ENCODE measurements at places on chromosomes 5 and 9.

DNA sequence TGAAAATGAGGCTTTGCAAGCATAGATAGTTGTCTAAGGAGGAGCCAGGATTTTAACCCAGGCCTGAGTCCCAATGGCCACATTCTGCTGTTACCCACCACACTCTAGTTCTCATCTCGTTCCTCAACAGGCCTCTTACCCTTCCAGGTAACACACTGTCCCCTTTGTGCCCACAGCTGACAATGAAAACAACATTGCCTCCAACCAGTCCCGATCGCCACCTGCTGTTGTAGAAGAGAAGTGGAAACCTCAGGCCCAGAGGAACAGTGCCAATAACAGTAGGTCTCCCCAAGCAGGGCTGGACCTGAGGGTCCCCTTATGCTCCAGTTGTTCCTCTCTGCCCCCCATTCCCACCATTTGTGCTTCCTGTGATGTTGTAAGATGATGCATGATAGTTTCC is 30.4 kb downstream of the AMBP start:
- no peak for DNase-seq

DNA sequence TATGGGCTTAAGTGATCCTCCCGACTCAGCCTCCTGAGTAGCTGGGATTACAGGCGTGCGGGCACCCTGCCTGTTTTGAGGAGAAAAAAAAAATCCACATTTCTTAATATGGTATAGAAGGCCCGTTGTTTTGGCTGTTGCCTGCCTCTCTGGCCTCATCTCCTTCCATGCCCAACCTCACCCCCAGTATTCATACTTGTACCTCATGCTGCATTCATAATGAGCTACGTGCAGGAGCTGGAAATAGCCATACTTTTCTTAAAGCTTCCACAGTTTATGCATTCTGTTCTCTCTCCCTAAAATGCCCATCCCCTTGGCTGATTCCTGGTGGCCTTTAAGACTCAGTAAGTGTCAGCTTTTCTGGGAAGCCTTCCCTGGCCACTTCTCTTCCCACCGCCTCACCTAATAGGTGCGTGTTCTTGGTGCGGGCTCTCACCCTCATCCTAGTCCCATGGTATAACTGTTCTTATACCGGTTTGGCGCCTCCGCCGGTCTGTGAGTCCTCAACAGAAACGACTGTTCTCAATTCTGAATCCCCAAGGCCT is 2.1 kb upstream of the TPM2 start:
- DNase-seq: no peak

- no peak for DNase-seq
Observed at GRCh38 chr9:131546336-131547084, 1.2 kb downstream of the PRRT1B start.

GRCh38 chr5:107937204-107937603 is 266.5 kb upstream of the EFNA5 start:
- DNase-seq: no peak

GRCh38 chr5:60529001-60529400 is 171.0 kb downstream of the DEPDC1B start:
- no peak for DNase-seq

GRCh38 chr5:139177809-139178588 is 20.2 kb downstream of the SIL1 start:
- no peak for DNase-seq

DNA sequence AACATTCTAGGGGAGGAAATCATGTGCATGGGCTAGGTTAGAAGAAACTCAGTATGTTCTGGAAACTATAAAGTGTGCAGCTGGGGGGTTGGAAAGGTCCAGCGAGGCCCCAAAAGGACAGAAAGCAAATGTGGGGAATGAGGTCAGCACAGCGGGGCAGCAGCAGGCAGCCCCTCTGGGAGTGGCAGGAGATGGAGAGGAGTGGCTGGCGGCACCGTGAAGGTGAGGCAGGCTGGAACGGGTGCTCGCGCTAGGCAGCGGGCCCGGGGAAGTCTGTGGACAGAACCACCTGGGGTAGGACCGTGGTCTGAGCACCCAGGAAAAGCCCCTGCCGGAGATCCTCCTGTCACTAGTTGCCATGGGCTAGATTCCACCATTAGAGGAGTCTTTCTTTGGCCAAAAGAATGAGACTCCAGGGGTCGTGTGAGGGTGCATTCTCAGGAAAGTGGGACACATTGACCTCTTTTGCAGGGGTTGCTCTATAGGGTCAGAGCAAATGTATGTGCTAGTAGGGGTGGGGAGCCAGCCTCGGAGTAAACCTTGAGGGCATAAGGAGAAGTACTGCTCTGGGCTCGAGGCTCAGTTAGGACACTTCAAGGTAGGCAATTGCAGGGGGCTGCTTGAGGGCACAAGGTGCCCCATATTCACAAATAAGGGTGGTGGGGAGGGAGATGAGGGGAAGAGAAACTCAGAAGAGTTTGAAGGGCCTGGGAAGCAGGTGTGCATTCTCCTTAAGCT is 61.2 kb downstream of the IL6ST start:
- DNase-seq: no peak

DNA sequence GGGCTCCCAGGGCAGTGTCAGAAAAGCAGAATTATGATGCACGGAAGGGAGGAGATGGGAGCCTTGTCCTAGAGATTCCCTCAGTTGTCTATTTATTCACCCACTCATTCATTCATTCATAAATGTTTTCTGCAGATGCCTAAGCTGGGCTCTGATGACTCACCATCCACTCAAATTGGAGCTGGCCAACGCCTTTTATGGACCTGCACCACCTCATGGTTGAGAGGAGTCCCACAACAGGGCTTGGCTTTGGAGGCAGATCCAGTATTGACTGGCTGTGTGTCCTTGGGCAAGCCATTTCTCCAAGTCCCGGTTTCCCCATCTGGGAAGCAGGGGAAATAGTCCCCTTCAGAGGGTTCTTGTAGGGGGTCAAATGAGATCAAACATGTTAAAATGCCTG is 227.8 kb downstream of the MELK start:
- no peak for DNase-seq

DNA sequence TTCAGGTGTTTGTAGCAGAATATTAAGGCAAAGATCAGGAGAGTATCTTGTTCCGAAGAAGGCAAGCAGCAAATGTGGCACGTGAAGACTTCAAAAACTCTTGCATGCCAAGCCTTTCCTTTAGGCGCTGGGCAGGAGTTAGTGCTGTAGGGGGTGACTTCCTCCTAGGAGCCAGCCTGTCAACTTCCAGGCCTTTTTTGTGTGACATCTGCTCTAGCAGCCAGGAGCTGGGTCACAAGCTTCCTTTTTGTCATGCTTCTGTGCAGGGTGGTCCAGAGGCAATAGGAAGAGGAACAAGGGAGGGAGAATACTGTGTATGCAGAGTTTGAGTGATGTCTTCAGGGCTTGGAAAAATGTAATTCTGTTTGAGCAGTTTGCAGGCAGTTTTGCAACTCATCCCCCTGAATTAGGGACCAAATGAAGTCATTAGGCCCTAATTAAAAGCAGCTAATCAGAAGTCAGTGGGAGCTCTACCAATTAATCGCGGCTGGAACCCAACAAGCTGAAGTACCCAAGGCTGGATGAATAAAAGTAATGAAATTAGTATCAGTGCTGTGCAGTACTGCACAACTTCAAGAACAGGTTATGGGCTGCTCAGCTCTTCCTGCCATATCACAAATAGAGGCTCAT is 53.5 kb downstream of the TLR4 start:
- DNase-seq: no peak

GRCh38 chr5:152595405-152595804 is 190.3 kb upstream of the NMUR2 start:
- no peak for DNase-seq

GRCh38 chr9:123778232-123778902 is 151.6 kb downstream of the DENND1A start:
- DNase-seq: no peak

Measured in HS-27A (cell line).